ENCODE measurements at places on chromosomes 16 and 17. TPM values are rescaled to one million over a fixed set of nuclear protein-coding genes. Genes with fewer than 3 reads are reported as not detected.

Gene FBXW10
- total RNA-seq, result not detected

Gene TEX14
- 0.13 TPM for total RNA-seq

Gene TAT
- not detected for total RNA-seq

Gene ZNF48
- 6.5 TPM for total RNA-seq

Gene PGS1
- 24.5 TPM for total RNA-seq

Gene DPEP1
- not detected for total RNA-seq

GRCh38 chr16:11380836-11381235, 35.6 kb downstream of the RMI2 start:
- peaks cover 28% of the 10 kb centered on the region for H3K4me1 ChIP-seq
- DNase-seq, result no peak
- H3K36me3 ChIP-seq, result no peaks in the 10 kb centered on the region
- H3K27ac ChIP-seq, result no peak overlapping the region
- H3K4me3 ChIP-seq, result no peak overlapping the region

GRCh38 chr17:54754560-54754959, 146.1 kb upstream of the TOM1L1 start:
- H3K36me3 ChIP-seq, result no peaks in the 10 kb centered on the region
- H3K27ac ChIP-seq, result no peak overlapping the region
- H3K4me1 ChIP-seq, result no peaks in the 10 kb centered on the region
- no peaks in the 10 kb centered on the region for H3K27me3 ChIP-seq
- H3K4me3 ChIP-seq, result no peak overlapping the region

DNA sequence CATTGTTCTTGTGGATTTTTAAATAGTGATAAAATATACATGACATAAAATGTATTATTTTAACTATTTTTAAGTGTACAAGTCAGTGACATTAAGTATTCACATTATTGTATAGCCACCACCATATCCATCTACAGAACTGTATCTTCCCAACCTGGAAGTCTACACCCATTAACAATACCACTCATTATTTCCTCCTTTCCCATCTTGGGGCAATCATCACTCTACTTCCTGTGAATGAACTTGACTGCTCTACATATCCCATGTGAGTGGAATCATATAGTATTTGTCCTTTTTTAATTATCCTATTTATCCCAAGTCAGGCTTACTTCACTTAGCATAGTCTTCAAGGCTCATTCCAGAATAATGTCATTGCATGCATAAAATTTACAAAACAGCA, 40.7 kb upstream of the MMP2 start:
- no peaks in the 10 kb centered on the region for H3K4me1 ChIP-seq
- H3K36me3 ChIP-seq, result no peaks in the 10 kb centered on the region
- no peak for DNase-seq
- H3K27me3 ChIP-seq, result peaks cover 30% of the 10 kb centered on the region
- H3K27ac ChIP-seq, result no peak overlapping the region
- no peak overlapping the region for H3K4me3 ChIP-seq

GRCh38 chr16:58679763-58680162, 4.8 kb downstream of the SLC38A7 start:
- H3K27ac ChIP-seq, result no peak overlapping the region
- peaks cover 2% of the 10 kb centered on the region for H3K27me3 ChIP-seq
- peaks cover 13% of the 10 kb centered on the region for H3K36me3 ChIP-seq
- peaks cover 17% of the 10 kb centered on the region for H3K4me1 ChIP-seq

DNA sequence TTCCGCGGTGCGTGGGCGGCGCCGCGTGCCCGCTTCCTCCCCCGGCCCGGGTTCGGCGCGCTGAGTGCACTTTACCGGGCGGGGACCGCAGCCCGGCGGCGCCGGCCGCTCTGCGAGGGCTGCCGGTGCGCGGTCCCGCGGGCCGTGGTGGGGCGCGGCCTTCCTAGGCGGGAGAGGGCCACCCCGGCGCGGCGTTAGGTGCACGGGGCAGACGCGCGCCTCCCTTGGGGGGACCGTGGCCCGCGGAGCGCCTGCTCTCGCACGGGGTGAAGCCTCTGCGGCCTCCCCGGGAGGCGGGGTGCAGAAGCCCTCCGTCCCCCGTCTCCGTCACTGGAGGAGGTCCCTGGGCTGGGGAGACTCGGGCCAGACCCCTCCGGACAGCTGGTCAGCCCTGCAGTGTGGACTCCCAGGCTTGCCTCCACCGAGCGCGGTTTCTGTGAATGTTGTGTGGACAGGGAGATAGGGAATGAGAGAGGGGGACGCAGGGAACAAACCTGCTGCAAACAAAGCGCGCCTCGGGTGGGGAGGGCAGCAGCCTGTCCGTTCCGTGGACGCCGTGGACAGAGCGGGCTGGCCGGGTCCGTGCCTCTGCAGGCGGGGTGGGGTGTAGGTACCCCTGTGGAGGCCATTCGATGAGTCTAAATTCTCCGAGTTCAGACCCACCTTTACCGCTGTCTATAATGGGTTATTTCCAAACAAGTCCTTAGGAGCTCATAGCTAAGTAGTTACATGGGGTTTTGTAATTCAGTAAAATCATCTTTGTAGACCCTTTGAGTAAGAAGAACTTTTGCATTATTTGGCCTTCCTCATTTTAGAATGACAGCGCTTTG, 721 bp downstream of the TBCD start:
- peak overlapping the region; percentile 40 for H3K27ac ChIP-seq
- H3K4me3 ChIP-seq, result peak overlapping the region; percentile 92
- peaks cover 5% of the 10 kb centered on the region for H3K36me3 ChIP-seq
- no peak for DNase-seq

DNA sequence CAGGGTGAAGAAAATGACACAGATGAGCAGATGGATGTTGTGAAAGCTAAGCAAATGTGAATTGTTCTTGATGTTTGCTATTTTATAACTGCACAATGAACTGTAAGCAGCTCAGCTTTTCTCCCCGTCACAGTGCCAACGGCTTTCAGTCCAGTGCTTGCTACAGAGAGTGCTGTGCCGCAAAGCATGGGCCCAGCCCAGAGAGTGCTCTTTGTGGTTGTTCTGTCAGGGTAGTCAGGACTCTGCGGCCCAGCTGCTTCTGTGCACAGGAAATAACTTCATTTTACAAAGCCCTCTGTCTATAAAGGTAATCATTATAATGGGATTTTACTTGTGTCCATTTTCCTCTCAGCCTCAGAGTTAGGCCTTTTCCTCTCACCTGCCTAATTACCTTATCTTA, 39.1 kb downstream of the CDRT15 start:
- H3K36me3 ChIP-seq, result no peaks in the 10 kb centered on the region
- H3K4me1 ChIP-seq, result no peaks in the 10 kb centered on the region
- DNase-seq, result no peak

DNA sequence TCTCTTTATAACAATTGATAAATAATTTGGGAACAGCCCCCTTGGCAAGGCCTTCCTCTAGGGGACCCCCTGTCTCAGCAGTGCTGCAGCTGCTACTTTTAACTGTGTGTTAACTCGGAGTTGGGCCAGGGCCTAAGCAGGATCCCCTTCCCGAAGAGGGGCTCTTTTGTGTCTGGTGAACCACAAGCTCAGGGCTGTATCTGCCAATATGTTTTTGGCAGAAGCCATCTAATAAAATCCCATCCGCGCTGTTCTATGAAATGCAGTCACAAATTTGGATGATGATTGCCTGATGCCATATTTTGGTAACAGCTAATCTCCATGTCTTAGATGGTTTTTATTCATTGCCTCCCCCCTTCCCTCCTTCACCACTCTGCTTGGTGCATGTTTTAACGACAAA, 267.7 kb downstream of the FTO start:
- DNase-seq, result no peak
- H3K4me1 ChIP-seq, result peaks cover 28% of the 10 kb centered on the region
- H3K27ac ChIP-seq, result no peak overlapping the region
- H3K4me3 ChIP-seq, result no peak overlapping the region
- no peaks in the 10 kb centered on the region for H3K36me3 ChIP-seq

DNA sequence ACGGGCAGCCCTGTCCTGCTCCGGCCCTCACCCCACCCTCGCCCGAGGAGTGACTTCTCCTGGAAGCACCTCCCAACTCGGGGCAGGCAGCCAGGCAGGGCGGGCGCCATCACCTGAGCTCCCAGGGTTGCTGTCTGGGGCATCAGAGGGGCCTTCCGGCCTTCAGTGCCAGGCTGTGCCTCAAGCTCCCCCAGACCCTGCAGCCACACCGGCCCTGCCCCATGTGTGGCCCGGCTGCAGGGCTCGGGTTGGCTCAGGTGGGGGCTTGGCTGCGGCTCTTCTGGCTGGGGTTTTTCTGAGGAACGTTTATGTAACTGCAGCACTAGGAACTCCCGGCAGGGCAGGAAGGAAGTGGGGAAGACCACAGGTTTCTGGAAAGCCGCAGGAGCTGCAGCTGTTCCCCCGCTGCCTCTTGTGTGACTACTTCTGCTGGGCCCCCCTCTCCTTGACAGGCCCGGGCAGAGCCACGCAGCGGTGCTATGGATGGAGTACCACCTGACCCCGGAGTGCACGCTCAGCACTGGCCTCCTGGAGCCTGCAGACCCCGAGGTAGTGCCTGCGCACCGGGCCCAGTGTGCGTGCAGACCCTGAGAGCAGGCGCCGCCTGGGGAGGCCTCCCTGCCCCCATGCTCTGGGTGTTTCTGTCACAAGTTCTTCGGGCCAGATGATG, 45.6 kb downstream of the PRMT7 start:
- no peaks in the 10 kb centered on the region for H3K27me3 ChIP-seq
- DNase-seq, result no peak
- H3K27ac ChIP-seq, result no peak overlapping the region
- H3K36me3 ChIP-seq, result no peaks in the 10 kb centered on the region
- H3K4me3 ChIP-seq, result no peak overlapping the region
- H3K4me1 ChIP-seq, result no peaks in the 10 kb centered on the region

DNA sequence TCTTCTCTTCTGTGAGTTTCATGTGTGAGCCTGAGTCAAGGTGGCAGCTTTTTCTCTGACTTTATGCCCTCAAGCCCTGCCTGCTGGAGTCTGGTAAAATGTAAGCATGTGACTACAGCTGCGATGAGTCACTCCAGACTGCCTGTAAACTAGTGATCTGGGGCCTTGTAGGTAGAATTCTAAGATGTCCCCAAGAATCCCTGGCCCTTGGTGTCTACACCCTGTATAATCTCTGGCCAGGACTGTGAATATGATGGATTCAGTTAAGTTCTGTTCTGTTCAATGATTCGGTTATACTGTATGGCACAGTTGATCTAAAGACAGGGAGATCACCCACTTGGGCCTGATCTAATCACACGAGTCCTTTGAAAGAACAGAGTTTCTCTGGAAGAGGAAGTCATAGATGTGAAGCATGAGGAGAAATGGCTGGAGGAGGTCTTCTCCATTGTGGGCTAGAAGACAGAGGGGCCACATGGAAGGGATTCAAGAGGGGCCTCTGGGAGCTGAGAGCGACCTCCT, 29.8 kb downstream of the PRSS54 start:
- H3K4me3 ChIP-seq, result no peak overlapping the region
- peak; percentile 87 for DNase-seq
- no peaks in the 10 kb centered on the region for H3K36me3 ChIP-seq
- peaks cover 16% of the 10 kb centered on the region for H3K4me1 ChIP-seq

DNA sequence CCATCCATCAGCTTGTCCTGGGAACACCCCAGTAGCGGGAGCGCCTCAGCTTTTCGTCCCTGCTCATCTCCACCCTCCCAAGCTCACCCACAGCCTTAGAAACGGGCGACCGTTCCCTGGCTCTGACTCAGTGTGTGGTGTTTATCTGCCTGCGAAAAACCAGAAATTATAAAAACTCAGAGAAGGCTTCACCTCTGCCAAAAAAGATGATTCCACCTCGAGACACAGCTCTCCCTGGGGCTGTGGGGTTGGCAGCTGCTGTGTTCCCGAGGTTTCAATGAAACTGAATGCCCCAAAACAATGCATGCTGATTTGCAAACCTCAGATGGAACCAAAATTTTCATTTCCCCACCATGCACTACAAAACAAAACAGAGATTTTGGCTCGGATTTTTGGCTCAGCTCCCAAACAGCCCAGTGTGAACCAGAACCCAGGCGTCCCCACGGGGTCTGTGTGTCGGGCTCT, 62.4 kb upstream of the MED9 start:
- DNase-seq, result peak; percentile 78
- H3K27ac ChIP-seq, result peak overlapping the region; percentile 81
- H3K4me1 ChIP-seq, result peaks cover 58% of the 10 kb centered on the region
- H3K27me3 ChIP-seq, result no peaks in the 10 kb centered on the region
- no peaks in the 10 kb centered on the region for H3K36me3 ChIP-seq
